Effector CD8-positive, alpha-beta T cell (primary cell): ENCODE measurements at places on chromosomes 6 and 20.

GRCh38 chr6:71979911-71980310 is 93.6 kb downstream of the RIMS1 start:
- no peak for DNase-seq

- no peak for DNase-seq
Measured at GRCh38 chr20:33751775-33752174, 20.0 kb downstream of the ZNF341 start.

- no peak for DNase-seq
Measured at GRCh38 chr6:134822920-134823709, 126.8 kb downstream of the ALDH8A1 start.

DNA sequence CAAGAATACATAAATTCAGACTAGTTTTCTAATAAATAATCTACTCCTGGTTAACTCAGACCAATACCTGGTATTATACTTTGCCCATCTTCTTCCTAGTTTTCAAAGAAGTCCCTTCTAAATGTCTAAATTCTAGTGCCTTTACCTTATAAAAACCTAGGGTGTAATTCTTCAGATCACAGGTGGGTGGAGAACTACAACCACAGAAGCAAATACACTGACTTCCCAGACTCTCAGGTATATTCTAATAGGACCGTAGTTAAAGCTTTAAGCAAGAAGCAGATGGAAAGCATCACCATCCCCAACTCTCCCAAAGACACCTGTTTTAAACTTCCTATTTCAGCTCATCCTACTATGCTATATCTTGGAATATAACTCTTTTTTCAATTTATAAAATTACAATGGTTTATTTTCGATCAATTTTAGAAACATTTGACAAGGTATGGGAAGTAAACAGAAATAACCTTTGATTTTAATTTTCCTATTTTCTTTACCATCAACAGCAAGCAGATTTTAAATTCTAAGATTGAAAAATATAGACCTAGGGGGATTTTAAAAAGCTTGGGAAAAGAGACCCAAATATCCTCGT is 15.8 kb downstream of the MAN1A1 start:
- DNase-seq: no peak

DNA sequence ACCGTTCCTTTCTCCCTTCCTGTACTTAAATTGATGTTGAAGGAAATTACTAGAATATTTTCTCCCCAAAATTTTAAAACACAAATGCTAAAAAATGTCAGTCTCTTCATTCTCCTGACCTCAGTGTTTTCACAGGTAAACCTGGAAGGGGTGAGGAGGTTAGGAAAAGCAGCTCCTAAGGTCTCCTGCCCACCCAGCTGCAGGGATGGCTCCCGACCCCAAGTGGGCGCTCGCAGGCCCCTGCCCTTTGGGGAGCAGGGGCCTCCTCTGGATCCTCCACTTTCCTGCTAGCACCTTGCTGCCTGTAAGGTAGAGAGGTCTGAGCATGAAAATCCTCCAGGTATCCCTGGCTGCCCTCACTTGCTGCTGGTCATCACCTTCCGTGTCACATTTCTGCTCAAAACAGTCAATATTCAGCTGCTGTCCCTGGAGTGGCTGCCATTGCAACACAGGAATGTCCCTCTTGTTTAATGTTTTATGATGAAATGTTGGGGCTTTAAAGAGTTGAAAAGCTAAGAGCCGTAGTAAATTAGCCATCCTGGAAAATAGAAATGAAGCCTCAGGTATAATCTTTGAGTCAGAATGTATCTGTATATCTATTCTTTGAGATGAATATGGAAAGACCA is 10.9 kb upstream of the HSP90AB1 start:
- no peak for DNase-seq

- DNase-seq: peak; percentile 48
Measured at GRCh38 chr6:109690373-109690736, 647 bp downstream of the AK9 start.

GRCh38 chr20:53609491-53610445 is 16.1 kb upstream of the ZNF217 start:
- peak; percentile 28 for DNase-seq

GRCh38 chr6:11471261-11471660 is 66.3 kb upstream of the TMEM170B start:
- DNase-seq: no peak

DNA sequence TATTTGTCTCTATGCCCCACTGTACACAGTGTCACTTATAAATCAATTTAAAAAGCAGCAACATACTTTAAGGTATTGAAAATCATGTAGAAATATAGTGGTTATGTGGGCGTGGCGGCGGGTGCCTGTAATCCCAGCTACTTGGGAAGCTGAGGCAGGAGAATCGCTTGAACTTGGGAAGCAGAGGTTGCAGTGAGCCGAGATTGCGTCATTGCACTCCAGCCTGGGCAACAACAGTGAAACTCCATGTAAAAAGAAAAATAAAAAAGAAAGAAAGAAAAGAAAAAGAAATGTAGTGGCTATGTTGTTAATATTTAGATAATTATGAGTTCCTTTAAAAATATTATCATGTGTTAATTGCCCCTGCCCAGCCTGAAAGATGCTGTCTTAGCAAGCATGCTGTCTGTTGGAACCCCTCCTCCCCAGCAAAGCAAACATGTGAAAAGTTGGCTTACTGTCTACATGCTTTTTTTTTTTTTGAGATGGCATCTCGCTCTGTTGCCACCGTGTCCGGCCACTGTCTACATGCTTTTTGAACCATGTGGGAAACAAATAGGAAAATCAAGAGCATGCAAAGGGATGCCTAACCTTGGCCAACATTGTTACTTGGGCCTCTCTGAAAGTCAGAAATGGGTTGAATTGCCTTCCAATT is 151.4 kb upstream of the TSHZ2 start:
- no peak for DNase-seq

- DNase-seq: no peak
Measured at GRCh38 chr6:1287103-1287591, 24.8 kb upstream of the FOXQ1 start.

DNA sequence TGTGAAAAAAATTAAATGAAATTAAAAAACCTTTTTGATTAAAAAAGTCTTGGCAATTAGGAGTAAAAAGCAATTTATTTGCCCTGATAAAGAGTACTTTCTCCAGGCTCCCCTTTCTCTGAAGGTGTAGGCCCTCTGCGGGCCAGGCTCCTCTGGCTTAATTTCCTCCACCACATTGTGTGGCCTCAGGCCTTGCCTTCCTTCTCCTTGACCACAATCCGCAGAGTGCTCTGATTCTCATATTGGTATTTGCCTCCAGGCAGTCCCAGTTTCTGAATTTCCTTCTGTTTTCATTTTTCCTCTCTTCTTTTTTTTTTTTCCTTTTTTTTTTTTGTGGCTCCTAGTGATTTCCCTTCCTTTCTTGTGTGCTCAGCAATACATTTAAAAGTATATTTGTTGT is 96.4 kb downstream of the AIG1 start:
- no peak for DNase-seq

DNA sequence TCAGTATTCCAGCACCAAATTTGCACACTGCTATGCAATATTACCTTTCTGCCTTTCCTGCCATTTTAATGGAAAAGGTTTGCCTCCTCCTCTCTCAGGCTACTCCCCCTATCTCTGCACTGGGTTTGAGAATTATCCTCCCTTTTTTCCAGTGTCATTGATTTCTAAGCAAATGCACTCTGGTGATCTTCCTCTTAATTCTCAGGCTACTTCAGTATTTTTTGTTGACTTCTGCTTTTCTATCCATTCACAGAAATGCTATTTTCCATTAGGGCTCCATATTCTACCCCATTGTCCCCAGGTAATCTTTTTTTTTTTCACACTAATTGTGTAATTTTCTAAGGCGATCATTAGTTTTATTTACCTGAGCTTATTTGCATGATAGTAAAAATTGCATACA is 144.0 kb downstream of the GJA1 start:
- no peak for DNase-seq

GRCh38 chr20:24488800-24489175 is 19.4 kb downstream of the SYNDIG1 start:
- DNase-seq: no peak

DNA sequence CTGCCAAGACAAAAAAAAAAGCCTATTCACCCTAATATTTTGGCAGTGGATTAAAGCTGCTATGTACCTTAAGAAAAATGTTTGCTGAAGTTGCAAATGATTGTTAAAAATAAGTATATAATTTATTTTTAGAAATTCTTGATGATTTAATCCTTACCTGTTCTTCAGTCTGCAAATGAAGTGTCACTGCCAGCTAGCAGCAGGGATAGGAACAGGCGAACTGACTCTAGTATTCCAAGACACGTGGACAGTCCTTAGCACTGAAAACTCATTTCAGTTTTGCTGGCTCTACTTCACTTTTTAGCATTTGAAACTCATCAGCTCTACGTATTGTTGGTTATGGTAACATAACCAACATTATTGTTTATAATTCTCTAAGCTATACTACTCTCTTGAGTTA is 204.4 kb upstream of the ID4 start:
- DNase-seq: no peak

DNA sequence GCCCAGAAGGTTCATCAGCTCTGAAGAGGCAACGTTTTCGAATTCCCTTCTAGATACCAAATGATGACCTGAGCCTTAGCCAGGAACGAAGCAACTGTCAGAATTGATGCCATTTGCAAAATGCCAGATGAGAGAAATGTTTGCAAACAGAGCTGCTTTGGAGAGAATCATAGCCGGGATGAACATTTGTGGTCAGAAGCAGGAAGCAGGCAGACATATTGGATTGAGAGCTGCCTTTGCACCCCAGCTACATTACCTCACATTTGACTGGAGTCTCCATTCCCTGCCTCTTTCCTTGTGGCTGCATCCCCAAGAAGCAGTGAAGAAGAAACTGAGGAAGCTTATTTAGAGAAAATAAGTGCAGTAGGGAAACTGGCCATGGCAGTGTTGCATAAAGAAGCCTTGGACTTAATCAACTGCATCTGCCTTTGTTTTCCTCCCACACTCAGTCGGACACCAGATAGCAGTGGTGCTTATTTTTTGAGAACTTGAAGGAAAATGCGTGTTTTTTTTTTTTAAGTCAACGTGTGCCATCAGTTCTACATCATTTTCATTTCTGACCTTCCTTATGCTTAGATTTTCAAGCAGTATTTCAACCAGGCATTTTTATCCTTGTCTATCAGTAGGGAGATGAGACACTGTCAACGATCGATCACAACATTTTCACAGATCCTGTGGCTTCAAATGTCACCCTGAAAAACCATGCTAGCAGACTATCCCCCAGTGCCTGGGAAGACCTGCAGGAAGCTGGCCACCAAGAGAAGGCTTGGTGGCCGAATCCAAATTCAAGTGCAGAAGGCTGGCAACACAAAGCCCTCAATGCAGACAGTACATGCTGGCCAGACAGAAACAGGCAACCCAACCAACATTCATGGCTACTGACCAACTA is 541.2 kb upstream of the JARID2 start:
- DNase-seq: no peak

DNA sequence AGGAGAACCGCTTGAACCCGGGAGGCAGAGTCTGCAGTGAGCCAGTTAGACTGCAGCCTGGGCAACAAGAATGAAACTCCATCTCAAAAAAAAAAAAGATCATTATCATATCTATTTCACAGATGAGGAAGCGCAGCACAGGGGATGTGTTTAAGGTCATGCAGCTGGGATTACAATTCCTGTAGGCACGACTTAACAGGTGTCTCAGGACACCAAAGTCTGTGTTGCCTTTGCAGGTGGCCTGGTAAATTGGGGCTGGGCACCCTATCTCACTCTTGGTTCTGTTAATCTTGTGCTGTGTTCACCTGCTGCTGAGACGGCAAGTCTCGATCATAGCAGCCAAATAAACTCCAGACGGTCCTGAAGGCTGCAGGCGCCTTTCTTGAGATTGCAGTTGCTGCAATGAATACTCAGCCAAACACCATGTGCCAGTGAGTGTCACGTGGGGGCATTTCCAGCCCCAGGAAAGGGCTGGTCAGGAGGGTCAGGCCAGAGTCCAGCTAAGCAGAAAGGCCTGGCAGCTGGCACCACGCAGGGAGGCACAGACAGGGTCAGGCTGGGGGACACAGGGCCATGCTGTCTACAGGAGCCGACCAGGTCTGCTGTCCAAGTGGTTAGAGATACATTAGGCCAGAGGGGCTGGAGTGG is 55.8 kb downstream of the FGD2 start:
- no peak for DNase-seq

- DNase-seq: no peak
Measured at GRCh38 chr20:37511610-37512275, 9.3 kb upstream of the NNAT start.

GRCh38 chr6:144066741-144067484 is 28.5 kb downstream of the SF3B5 start:
- DNase-seq: no peak

- no peak for DNase-seq
Measured at GRCh38 chr20:64082126-64082731, 2.0 kb downstream of the LKAAEAR1 start.

DNA sequence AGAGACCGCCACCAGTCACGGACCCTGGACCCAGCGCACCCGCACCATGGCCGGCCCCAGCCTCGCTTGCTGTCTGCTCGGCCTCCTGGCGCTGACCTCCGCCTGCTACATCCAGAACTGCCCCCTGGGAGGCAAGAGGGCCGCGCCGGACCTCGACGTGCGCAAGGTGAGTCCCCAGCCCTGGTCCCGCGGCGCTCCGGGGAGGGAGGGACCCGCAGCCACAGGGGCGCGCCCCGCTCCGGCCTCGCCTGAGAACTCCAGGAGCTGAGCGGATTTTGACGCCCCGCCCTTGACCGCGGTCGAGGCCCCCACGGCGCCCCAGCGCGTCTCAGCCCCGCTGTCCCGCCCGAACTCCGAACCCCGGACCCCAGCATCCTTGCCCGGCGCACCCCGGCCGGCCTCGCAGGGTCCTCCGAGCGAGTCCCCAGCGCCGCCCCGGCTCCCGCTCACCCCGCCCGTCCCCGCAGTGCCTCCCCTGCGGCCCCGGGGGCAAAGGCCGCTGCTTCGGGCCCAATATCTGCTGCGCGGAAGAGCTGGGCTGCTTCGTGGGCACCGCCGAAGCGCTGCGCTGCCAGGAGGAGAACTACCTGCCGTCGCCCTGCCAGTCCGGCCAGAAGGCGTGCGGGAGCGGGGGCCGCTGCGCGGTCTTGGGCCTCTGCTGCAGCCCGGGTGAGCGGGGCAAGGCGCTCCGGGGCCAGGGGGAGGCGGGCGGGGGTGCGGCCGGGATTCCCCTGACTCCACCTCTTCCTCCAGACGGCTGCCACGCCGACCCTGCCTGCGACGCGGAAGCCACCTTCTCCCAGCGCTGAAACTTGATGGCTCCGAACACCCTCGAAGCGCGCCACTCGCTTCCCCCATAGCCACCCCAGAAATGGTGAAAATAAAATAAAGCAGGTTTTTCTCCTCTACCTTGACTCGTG is at the start of gene OXT:
Gene OXT (plus strand): TSS at position 11 of the 920 bp plus-strand sequence. CDS start 36 bp downstream, at position 47.
- peak; percentile 52 for DNase-seq

DNA sequence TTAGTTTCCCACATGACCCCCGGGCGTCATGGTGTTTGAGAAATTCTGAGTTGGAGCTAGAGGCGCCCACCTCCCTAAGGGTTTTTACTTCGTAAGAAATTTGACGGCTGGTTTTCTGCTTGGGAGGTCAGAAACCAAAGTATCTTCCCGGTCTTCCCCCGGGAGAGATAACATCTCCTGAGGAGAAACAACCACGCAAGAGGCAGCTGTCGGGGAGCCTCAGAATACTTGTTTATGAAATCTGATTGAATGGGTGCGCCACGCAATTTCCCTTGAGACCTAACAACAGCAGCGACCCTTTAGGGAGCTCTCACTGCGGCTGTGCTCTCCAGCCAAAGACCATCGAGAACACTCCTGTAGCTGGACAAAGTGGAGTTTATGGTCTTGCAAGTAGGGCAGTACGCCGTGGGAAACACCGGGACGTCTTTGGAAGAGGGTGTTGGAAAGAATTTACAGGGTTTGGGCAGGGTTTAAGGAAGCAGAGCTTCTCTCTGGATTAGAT is 608 bp upstream of the EIF2S2 start:
- peak; percentile 22 for DNase-seq
